NCI-H2107 (cell line): ENCODE measurements at places on chromosomes 11 and 22.

DNA sequence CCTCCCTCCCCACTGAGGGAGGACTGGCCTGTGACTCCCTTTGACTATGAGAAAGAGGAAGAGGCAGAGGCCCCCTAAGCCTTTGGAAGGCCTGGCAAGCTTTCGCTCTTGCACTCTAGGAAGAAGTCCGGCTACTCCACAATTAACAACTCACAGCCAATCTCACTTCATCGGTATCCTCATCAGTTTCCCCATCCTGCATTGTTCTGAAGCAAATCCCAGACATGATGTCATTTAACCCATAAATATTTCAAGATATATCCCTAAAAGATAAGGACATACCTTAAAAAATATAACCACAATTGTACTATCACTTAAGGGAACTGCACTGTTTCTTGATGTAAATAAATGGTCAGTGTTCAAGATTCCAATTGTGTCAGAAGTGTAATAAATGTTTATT, 63.1 kb downstream of the CWC15 start:
- no peak for DNase-seq

GRCh38 chr11:58923300-58923788, 15.9 kb upstream of the GLYATL1 start:
- DNase-seq, result no peak

DNA sequence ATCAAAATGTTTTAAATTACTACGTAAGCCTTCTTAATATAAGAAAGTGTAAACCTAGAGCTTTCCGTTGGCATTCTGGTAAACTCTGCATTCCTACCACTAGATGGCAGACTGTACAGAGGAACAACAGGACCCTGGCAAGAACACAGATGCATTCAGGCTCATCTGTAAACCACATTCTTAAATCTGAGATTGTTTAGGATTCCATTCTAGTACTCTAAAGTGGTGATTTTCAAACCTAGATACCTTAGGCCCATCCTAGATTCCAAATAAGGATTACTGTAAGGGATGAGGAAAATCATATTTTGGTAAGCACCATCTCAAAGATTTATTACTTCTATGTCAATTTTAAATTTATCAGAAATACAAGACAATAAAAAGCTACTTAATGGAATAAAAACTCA, 26.9 kb downstream of the PICALM start:
- peak; percentile 56 for DNase-seq

DNA sequence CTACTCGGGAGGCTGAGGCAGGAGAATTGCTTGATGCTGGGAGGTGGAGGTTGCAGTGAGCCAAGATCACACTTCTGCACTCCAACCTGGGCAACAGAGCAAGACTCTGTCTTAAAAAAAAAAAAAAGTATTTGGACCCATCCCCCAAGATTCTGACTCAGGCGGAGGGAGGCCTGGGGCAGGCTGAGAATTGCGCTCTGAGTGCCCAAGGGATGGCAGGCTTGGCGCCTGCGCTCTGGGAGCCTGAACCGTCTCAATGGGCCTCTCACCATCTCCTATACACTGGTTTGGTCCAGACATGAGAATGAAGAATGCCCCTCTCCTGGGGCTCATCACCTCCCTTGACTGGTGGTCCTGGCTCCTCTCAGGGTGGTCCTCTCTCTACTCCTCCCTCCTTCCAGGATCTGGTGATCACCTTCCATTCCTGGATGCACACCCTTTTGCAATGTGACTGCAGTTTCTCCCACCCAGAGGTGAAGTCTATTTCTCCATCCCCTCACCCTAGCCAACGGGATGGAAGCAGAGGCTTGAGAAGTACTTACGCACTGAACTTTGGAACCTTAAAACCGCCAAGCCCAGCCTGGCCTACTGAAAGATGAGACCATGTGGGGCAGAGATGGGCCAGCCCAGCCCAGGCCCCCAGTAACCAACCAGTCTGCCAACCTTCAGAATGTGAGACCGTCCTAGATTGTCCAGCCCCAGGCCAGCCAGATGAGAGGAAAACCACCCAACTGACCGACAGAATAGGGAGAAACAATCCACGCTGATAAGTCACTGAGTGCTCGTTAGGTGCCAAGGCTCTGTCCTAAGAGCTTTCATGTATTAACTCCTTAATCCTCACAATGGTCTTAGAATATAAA, 4.9 kb downstream of the POLR3H start:
- DNase-seq, result no peak

DNA sequence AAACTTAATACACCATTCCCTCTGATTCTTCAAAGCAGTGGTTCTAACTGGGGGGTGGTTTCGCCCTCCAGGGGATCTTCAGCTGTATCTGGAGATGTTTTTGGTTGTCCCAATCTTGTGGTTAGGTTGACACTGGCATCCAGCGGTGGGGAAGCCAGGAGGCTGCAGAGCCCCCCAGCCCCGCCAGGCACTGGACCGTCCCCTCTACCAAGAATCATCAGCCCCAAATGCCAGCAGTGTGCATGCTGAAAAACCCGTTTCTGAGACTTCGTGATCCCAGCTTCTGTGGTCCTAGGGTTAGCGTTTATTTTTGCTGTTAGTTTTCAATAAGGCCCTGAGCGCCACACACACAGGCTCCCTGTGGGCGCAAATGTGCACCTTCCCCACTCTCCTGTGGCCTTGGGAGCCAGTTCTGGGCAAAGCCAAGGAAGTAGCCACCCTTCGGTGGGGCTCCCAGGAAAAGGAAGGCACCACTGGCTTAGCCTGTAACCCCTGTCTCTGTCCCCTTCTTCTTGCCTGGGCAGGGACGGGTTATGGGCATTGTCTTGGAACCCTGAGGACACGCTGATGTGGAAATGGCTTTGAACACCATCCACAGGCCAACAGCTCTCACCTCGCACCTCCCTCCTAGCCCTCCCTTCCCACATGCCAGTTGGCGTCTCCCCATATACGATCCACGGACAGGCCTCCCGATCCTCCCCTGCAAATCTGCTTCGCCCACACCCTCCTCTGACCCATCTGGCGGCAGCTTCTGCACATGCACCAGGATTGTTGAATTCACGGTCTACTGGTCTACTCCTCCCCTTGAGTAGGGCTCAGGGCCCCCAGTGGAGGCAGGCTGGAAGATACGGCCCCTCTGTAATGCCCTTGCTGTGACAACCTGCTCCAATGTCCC, 71.4 kb upstream of the CCND1 start:
- DNase-seq, result no peak

DNA sequence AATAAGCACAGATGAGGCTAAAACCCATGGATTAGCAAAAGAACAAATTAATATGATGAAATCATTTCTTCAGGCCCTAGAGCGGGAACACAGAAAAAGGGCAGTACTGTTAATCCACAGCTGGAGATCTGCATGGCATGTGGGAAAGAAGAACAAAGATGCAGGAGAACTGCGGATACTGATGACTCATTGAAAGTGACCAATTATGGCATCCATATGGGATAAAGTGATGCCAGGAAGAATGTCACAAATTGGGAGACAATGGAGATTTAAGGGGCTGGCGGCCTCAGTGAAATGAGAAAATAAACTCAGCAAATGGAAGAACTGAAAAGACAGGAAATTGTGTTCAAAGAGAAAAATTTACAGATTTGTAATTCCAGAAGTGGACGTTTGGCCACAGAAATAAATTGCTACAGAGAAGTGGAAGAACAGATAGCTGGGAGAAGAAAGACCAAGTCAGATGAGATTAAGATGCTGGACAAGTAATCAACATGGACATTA, 39.4 kb downstream of the SIK3 start:
- DNase-seq, result no peak

- peak; percentile 49 for DNase-seq
These were observed 194.3 kb downstream of the OPCML start for GRCh38 chr11:133337951-133338418.

DNA sequence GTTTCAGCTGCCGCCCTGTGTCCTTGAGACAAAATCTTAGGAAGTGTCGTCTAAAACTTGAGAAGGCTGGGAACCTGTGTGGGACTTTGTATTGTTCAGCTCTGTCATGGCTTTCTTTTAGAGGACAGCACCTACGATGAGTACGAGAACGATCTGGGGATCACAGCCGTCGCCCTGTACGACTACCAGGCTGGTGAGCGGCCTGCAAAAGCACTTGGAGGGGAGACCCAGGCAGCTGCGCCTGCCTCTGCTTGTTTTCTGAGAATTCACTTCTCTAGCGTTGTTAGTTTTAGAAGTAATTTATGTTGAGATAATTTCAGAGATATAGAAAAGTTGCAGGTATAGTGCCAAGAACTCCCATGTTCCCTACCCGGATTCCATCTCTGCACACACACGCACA, 35.2 kb downstream of the CTTN start:
- DNase-seq, result no peak

GRCh38 chr11:14905104-14906033, 13.3 kb upstream of the CYP2R1 start:
- DNase-seq, result no peak

GRCh38 chr11:133659538-133660201, 127.4 kb upstream of the OPCML start:
- no peak for DNase-seq

DNA sequence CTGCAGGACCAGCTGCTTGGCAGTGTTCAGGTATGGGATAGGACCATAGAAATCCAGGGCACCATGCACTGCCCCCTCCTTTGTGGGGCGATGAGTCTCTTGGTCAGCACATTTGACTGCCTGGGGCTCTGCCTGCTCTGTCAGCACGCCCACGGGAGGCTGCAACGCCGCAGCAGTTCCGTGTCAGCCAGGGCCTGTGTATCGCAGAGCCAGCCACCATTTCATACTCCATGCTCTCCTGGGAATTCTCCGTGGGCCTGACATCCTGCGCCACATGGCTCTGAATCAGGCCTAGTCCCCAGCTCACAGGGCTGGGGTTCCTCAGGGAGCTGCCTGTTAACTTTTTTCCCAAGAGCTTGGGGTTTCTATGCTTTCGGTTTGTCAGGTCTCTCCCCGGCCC, 16.9 kb upstream of the RELT start:
- no peak for DNase-seq

GRCh38 chr11:117796872-117797529, at the start of gene DSCAML1:
Gene DSCAML1, minus strand, starts transcription at chr11:117797216. Its CDS starts 137 bp downstream, at chr11:117797079.
- no peak for DNase-seq

DNA sequence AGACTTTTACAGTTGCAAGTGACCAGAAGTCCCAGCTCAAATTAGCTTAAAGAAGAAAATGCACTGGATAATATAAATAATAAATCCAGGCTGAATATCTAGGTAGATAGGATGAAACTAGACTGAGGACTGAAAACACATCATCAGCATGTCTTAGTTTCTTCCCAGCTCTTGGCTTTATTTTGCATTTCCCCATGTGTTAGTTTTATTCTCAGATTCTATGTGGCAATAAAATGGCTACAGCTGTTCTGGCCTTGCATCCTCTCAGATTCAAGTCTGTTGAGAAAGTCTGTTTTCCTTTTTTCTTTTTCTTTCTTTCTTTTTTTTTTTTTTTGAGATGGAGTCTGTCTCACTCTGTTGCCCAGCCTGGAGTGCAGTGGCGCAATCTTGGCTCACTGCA, 22.6 kb upstream of the CAT start:
- no peak for DNase-seq

DNA sequence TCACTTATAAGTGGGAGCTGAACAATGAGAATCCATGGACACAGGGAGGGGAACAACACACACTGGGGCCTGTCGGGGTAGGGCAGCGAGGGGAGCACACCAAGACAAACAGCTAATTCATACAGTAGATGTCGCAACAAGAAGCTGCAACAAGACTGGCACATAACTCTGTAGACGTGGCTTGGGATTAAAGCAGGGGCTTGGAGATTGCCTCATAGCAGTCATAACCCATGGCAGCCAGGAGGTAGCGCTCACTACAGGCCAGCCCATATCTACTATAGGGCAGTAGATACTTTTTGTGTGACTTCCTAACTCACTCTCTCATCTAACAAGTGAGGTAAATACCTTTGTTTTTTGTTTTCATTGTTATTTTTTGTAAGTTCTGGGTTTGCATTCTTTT, 1.7 kb upstream of the OR9G4 start:
- DNase-seq, result no peak

- DNase-seq, result no peak
These were observed 118.5 kb upstream of the ARHGAP20 start for GRCh38 chr11:110830747-110831146.

DNA sequence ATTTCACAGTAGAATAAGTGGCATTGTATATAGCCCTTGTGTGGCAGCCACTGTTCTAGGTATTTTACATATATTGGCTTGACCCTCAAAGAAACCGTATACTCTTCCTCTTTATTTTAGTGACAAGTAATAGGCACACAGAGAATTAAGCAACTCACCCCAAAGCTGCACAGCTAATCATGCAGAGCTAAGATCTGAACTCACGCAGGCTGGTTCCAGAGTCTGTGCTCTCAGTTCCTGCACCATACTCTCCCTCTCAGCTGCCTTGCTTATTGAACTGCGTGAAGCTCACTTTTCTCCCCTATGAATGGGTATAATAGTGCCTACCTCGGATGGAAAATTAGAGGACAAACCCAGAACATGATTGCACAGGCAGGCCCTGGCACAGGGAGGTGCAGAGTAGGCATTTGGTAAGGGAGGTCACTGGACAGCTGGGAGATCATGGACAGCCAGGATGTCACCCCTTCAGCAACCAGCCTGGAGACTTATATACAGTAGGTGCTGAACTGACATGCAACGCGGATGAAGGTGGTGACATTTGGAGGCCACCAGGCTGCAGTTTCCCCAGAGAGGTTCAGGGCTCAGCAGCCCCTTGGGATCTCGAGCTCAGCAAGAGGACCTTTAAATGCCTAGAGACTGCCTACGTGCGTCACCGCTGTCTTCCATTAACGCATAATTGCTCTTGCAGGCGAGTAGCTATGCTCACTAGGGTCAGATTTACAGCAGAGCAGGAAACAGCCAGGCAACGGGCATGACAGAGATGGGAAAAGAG, 78.4 kb upstream of the TP53I11 start:
- DNase-seq, result peak; percentile 37

DNA sequence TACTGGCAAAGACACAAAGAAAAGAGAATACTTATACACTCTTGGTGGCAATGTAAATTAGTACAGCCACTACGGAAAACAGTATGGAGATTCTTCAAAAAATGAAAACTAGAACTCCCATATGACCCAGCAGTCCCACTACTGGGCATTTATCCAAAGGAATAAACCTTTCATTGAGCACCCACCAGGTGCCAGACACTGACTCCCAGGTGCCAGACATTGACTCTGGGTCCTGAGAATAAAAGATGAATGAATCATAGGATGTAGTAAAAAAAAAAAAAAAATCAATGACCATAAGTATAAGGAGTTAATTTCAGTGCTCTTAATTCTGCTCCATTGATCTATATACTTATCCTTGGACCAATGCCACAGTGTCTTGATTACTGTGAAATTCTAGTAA, 28.2 kb downstream of the HEPHL1 start:
- DNase-seq, result no peak

- no peak for DNase-seq
These were observed 613.5 kb downstream of the SOX6 start for GRCh38 chr11:15742626-15743519.

DNA sequence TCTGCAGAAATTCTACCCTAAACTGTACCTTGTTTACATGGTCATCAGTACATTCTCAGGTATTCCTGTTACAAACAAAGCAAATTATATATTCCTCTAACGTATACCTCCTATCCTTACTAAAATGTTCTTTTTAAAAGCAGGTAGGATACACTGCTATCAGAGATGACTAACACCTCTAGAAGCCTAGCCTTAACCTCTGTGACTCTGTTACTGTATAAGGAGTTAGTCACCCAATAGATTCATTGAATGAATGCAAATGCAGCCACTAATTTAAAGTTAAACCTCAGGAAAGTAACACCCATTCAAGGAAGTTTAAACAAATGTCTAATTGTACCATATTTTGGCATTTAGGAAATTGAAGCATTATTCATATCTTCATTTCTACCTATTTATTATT, 82.2 kb downstream of the FCHSD2 start:
- DNase-seq, result no peak
